Erythroblast (primary cell): ENCODE measurements at places on chromosomes 13 and 19.

DNA sequence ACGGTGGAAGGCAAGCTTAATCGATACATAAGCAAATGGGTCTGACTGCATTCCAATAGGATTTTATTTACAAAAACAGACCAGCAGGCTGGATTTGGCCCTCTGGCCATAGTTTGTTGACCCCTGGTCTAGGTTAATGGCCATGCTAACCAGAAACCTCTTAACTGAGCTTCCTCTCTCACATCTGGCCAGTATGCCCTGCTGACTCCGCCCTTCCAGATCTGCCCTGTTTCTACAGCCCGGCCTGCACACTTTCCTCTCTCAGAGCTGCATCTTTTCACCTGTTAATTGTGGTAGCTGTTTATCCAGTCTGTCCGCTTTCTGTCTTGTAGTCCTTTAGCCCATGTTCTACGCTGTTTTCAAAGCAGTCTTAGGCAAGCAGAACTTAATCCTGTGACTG lies 25.6 kb downstream of the EDNRB start:
- no peak for DNase-seq

GRCh38 chr13:33543631-33544265 lies 258.2 kb upstream of the STARD13 start:
- DNase-seq = peak; percentile 51

GRCh38 chr13:21594715-21595545 lies 9.0 kb downstream of the MICU2 start:
- DNase-seq = no peak

DNA sequence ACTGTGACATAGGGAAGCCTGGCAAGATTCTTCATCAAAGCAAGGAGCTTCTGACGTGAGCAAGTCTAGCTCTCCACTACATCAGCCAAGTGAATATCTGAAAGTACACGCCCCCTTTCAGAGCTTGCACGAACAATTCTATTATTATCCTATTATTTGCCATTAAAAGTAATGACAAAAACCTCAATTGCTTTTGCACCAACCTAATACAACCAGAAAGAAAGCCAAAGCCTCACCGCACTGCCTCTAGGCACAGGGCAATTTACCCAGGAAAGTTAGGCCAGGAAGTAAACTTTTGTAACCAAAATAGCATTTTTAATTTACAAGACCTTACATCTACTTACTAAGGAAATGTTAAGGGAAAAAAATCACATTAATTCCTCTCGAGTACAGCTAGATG lies 41.2 kb downstream of the LATS2 start:
- DNase-seq = no peak

DNA sequence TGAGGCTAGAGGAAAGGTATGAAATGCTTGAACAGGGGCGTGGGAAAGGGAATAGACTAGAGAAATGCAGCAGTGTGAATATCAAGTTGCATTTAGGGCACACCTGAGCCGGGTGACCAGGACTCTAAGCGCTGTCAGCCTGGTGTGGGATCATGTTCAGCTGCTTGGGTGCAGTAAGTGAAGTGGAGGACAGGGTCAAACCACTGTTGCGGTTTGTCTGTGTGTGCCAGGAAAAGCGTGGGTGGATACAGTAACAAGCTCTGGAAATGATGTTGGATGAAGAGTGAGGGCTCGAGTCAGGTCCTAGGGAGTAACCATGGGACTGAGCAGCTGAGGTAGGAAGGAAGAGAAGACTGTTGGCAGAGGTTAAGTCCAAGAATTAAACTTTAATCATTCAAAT lies 15.8 kb downstream of the DGKH start:
- no peak for DNase-seq

DNA sequence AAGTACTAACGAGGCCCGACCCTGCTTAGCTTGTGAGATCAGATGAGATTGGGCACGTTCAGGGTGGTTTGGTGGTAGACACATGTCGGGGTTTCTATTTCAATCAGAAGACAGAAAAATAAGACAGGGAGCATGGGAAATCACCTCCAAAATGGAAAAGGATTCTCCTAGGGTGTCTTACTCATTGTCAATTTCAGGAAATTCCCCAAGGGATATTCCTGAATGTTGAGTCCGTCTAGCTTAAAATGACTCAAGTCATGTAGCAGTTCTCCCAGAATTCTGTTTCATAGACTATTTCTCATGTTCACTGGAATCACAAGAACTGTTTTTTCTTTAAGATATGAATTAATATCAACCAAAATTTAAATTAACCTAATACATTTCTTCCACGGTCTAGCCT lies 380.1 kb downstream of the EFNB2 start:
- DNase-seq = no peak

GRCh38 chr19:31164791-31165251 lies 184.4 kb downstream of the TSHZ3 start:
- no peak for DNase-seq

- no peak for DNase-seq
Observed at GRCh38 chr19:12205296-12205695, 42.4 kb downstream of the ZNF136 start.

- peak; percentile 90 for DNase-seq
Observed at GRCh38 chr13:39655569-39656324, at the start of gene COG6. Gene COG6, plus strand, starts transcription at chr13:39655662. Its CDS starts 65 bp downstream, at chr13:39655727.

- peak; percentile 83 for DNase-seq
Observed at GRCh38 chr13:31209172-31209840, 9.5 kb downstream of the B3GLCT start.

GRCh38 chr19:33445442-33446329 lies 72.2 kb downstream of the CEBPG start:
- no peak for DNase-seq

GRCh38 chr13:75352641-75353327 lies 129.2 kb downstream of the TBC1D4 start:
- no peak for DNase-seq

GRCh38 chr13:112966776-112967175 lies 2.2 kb upstream of the MCF2L start:
- DNase-seq = no peak
